ENCODE measurements at places on chromosomes 2 and 18.

DNA sequence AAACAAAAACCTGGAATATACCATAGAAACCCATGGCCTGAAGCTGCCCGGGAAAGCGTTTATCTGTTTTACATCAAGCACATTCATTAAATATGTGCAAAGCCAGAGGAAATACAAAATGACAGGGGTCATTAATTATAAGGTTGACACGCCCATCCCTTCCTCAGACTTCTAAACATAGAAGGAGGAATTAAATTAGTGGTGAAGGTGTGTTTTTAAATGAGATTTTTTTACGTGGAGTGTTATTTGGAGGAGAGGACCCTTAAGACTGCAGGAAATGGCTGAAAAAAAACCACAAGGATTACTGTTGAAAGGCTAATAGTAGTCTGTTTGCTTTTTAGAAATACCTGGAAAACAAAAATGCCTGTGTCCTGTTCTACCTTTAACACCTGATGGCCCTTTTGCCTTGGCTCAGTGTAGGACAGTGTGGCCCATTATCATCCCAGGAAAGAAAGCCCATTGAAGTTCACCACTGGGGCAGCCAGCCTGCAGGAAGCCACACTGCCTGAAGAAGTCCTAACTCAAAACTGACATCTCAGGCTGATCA is 123.2 kb downstream of the EPHA4 start:
- no peak for DNase-seq

DNA sequence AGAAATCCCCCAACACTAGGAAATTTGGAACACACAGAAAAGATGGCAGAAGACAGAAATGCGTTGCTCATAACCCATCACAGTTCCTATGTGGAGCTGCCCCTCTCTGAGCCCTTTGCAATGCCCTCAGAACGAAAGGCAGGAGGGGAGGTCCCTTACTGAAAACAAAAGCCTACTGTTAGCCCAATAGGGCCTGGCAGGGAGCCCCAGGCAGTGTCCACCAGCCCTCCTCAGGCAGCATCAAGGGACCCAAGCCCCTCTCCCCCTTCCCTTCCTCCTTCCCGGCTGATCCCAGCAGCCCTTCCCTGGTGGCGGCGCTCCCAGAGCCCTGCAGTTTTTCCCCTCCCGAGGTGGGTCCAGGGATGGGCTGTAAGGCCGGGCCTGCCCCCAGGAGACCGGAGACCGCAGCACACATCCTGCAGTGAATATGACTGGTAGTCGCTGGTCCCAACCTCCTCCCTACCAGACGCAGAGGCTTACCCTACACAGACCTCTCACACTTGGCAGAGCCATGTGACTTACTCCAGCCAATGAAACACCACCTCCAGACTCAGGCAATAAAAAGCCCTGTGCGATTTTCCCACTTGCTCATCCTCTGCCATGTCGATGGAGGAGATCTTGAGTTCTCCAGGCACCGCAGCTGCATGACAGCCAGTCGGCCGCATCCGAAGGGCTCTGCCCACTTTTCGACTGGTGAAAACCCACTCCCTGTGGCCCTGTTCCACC is 19.4 kb upstream of the DUSP2 start:
- peak; percentile 43 for DNase-seq

GRCh38 chr2:227781841-227782240 is 31.8 kb upstream of the CCL20 start:
- DNase-seq = no peak

GRCh38 chr2:106012001-106012590 is 182.0 kb downstream of the UXS1 start:
- no peak for DNase-seq

GRCh38 chr2:231786177-231786916 is at the start of gene COPS7B:
Gene COPS7B (plus strand): TSS chr2:231786445. CDS start chr2:231788571, 2,126 bp downstream.
- peak; percentile 72 for DNase-seq

DNA sequence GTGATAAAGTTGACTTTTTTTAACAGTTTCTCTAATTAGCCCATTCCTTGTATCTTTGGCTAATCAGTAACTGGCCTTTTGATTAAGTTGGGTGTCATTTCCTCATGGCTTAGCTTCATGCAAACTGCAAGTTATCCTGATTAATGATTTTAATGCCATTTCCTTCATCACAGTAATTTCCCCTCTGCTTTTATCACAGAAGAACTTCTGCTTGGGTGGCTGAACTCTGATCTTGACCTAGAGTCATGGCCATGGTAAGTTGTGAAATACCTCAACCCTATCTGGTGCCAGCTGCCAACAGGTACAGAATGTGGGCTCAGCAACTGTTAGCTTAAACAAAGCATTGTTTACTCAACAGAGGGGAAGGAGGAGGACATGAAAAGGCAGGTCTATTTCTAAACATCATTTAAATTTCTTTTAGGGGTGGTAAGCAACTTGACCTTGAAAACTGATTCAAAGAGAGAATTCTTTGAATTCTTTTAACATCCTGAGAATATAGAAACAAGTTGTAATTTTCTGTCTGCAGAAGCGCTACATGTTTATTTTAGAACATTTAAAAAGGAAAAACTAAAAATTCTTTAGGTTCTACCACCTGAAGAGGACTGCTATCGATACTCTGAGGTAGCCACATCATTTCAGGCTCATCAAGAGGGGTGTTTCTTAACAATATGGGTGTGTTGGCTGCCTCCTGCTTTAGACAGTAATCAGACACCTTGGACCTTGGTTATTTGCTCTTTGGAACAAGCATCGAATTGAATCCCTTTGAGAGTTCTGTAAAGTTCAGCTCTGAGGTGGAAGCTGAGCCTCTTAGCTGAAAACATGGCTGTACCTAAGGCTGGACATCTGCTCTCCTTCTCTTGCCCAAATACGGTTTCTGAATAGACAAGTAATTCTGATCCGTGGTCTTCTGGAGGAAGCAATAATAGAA is 39.7 kb downstream of the ANXA4 start:
- no peak for DNase-seq

DNA sequence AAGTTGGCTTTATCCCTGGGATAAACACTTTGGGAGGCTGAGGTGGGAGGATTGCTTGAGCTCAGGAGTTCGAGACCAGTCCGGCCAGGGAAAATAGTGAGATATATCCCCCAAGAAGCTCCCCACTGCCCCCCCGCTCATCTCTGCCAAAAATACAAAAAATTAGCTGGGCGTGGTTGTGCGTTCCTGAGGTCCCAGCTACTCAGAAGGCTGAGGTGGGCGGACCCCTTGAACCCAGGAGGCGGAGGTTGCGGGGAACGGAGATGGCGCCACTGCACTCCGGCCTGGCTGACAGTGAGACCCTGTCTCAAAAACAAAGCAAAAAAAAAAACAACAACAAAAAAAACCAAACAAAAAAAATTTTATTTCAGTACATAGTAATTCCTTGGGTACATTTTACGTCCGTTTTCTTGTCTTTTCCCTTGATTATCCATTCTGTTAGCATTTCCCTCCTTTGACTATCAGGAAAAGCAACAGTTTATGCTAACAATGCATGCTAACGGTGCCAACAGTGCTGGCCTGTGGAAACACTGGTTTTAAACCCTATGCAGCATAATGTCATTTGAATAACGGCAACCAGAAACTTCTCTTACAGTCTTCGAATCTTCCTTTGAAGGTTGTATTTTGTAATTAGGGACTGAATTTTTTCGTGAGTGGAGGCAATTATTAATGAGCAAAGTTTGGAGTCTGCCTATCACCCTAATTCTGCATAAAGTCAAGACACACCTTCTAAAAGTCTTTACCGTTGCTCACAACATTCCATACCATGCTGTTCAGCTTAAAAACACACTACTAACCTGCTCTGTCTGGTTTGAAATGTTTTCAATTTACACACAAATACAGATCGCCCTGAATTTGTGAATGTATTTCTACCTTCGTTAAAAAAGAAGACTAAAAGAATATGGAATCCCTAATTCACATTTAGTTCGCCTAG is 721 bp upstream of the MIB1 start:
- DNase-seq = no peak

- no peak for DNase-seq
Observed at GRCh38 chr2:95058466-95058988, 33.0 kb downstream of the MAL start.

DNA sequence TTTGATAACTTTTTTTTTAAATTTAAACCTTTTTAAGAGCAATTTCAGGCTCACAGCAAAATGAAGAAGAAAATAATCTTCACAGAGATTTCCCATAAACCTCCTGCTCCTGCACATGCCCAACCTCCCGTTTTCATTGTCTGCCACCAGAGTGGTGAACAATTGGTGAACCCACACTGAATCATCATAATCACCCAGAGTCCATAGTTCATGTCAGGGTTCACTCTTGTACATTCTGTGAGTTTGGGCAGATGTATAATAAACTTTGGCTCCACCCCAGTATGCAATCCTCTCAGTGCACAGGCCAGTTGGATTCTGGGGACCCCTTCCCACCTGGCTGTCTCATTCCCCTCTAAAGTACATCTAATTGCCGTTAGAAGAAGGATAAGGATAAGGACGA is 24.4 kb downstream of the C18orf54 start:
- no peak for DNase-seq

DNA sequence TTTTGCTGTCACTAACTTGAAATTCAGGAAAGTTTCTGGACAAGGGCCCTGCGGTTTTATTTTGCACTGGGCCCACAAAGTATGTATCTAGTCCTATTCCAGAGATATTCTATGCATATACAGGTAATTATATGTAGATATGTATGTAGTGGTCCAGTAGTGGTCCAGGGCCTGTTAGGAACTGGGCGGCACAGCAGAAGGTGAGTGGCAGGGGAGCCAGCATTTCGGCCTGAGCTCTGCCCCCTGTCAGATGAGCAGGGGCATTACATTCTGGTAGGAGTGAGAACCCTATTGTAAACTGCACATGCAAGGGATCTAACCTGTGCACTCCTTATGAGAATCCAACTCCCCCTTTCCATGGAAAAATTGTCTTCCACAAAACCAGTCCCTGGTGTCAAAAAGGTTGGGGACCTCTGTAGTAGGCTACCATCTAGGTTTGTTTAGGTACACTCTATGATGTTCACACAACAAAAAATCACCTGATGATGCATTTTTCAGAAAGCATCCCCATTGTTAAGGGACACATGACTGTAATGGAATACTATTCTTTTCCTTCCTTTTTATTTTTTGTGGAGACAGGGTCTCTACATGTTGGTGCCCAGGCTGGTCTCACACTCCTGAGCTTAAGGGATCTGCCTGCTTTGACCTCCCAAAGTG is 2.8 kb upstream of the PPP4R3B start:
- no peak for DNase-seq

- DNase-seq = no peak
Observed at GRCh38 chr2:88603146-88603545, 24.1 kb downstream of the EIF2AK3 start.

DNA sequence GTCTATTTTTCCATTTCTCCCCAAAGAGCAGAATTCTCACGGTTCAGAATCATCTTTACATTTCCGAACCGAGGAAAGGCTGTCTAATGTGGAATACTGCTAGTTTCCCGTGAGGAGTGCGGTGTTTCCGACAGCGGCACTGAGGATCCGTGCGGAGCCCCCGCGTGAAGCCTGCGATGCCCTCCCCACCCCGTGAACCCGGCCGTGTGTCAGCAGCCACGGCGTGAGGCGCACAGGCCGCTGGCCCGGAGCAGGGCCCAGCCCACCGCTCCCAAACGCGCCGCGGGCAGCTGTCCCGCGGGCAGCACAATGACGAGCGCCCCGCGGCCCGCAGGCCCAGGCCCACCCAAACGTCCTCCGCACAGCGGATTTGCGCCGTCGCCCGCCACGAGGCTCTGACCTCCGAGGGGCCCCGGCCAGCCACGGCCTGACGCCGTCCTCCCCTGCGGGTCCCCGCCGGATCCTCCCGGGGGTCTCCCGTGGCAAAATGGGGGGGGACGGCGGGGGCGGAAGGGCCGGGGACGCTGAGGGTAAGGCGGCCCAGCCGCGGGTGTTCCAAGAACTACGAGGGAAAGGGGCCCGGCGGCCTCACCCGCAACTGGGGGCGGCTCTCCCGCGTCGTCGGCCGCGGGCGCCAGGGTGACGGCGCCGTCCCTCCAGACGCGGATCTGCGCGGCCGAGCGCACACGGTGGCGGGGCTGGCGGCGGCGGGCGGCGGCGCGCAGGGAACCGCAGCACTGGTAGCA is 796 bp downstream of the SPIRE1 start:
- no peak for DNase-seq

DNA sequence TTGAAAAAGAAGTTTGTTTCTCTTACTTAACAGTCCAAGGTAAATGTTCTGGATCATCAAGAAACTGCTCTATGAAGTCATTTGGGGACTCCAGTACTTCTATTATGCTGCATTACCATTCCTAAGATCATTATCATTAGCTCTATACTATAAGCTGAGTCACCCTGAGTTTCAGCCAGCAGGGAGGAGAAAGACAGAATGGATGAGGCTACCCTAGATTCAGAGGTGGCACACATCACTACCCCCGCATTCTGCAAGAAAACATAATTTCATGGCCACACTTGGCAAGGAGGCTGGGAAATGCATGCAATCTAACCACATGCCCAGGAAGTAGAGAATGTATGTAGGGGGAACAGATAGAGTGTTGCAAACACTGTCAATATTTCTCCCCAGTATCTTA is 16.6 kb upstream of the LNPK start:
- no peak for DNase-seq

GRCh38 chr2:100655936-100656534 is 93.2 kb downstream of the PDCL3 start:
- DNase-seq = no peak

DNA sequence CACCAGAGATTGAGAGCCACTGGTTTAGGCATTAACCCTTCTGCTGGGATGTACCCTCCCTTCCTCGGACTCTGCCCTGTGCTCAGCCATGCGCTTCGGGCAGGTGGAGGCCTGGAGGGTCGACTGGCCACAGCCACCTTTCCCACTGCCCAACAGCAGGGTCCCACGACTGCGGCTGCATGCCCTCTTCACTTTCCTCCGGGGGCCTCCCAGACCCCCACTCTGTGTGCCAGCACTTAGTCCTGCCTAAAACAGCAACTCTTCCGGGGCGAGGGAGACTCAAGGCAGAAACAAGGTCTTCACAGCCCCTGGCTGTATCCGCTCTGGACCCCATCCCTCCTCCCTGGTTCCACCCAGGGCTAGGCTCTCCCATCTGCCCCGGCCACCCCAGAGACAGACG is 31.3 kb upstream of the BIN1 start:
- DNase-seq = no peak

DNA sequence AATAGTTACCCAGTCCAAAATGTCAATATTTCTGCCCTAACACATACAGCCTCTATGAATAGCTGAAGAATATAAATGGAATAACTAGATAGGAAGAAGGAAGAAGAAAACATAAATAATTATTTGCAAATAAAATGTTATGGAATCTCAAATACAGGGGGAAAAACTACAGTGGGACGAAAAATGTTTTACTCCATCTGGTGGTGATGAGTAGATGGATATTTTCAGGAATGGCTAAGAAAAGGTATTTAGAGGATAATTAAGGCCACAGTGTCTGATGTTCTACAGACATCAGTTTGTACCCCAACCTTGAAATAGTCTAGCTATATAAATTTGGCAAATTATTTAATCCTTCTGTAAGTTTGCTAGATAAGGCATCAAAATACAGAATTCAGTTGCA is 178.1 kb upstream of the FSHR start:
- DNase-seq = no peak

Data from activated T-helper 1 cell treated with anti-CD3 and anti-CD28 coated beads, Interleukin-2, amount 50 U/mL, for 16 hours (primary cell).